ENCODE measurements at places on chromosomes 11 and 22.

DNA sequence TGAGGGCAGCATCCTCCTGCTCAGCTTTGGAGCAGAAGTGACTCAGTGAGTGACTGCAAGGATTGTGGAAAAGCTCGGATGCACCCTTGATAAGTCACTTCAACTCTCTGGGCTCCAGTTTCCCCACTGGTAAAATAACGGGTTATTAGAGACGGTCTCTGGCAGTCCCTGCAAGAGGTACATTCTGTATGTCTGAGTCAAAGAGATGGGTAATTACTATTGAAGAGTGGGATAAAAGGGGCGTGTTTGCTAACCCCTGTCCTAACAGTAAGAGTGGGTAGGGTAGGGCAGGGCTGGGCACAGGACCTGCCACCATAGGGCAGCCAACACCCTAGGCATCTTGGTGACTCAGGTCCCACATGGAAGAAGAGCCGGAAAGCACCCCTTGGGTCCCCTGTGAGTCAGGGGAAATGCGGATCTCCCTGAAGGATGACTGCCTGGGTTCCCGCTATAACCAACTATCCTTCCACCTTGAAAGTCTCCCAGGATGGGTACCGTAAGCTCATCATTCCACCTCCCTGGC lies 7.3 kb upstream of the AHNAK start:
- no peak for DNase-seq

GRCh38 chr11:126992804-126993111 lies 7.8 kb downstream of the KIRREL3 start:
- no peak for DNase-seq

- DNase-seq: no peak
Measured at GRCh38 chr11:75496305-75496752, 29.4 kb downstream of the GDPD5 start.

- no peak for DNase-seq
Measured at GRCh38 chr22:36386900-36387708, 663 bp downstream of the MYH9 start.

DNA sequence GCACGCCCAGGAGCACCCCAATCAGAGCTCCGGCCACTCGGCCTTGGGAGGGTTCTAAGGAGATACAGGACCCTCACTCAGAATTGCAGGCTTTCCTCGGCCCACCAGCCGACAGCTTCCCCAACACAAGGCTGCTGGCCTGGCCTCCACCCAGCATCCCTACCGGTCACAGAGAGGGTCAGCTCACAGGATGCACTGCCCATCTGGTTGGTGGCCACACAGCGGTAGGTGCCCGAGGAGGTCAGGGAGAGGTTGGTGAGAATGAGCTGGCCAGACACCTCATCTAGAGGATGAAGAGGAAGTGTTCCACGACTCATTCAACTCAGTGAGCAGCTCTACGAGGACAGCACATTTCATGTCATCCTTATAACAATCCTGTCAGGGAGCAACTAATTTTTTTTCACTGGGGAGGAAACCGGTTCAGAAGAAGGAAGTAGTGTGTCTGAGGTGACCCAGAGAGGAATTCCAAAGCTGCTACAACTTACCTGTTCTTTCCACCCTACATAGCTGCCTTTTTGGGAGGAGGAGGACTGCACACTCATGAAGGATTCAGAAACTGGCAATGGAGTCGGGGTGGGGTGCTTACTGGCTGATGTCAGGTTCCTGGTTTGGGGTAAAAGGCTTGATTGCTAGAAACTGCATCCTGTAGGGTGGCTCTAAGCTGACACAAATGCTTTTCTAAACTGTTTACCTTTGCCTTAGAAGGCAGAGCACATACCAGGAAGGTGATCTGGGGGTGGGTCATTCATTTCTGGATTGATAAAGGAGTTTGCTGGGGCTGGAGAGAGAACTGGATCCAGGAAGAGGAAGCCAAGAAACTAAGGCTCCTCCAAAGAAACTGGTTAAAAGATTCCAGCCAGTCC lies 3.3 kb downstream of the VSIG2 start:
- DNase-seq: no peak

- no peak for DNase-seq
Measured at GRCh38 chr11:11976481-11977127, 31.8 kb downstream of the DKK3 start.

DNA sequence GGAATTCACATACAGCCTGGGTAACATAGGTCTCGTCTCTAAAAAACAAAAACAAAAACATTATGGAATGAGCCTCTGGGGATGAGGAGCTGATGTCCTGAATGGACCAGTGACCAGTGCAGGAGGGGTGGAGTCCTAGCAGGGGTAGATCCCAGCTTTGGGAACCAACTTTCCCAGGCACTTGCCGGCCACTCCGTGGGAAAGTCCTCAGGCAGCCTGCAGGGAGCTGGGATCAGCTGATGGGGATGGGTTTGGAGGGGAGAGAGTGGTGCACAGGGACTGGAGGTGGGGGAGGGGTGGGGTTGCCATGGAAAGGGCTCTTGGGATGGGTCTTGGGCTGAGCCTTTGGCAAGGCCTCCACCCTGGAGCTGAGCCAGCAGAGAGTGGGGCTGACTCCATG lies 19.1 kb downstream of the MGAT3 start:
- no peak for DNase-seq

DNA sequence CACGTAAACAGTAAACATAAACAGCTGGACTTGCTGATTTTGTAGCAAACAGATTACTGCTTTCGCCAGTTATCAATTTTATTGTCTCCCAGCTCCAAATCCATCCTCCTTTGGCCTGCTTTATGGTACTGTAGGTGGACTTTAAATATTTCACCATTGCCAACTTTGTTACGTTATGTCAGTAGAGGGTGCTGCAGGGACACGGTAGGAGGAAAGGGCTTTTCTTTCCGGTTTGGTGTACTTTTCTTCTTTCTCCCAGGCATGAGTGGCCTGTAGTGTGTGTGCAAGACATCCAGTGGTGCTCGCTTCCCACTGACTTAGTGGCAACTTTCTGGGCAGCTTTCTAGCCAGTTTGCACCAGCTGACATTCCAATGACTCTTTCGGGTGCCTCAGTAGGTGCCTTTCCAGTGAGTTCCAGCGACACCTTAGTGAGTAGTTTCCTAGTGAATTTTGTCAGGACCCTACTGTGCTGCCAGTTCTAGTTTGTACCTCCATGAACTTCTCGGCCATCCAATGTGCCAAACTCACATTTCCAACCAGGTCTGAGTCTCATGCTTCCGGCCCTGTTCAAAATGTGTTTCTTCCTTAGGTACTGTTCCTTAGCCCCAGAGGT lies 267.6 kb upstream of the TENM4 start:
- DNase-seq: peak; percentile 12

DNA sequence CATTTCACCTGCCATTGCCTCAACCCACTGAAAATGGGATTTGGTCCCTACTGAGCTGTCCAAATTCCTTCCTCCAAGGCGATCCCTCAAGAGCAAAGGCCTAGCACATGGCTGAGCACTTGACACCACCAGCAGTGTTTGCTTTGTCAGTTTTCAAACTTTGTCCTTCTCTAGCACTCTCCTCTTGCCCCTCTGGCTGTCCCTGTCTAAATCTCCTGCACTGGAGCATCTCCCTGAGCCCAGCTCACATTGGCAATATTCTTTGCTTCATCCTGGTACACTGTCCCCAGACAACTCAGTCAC lies 66.6 kb upstream of the FTH1 start:
- no peak for DNase-seq

DNA sequence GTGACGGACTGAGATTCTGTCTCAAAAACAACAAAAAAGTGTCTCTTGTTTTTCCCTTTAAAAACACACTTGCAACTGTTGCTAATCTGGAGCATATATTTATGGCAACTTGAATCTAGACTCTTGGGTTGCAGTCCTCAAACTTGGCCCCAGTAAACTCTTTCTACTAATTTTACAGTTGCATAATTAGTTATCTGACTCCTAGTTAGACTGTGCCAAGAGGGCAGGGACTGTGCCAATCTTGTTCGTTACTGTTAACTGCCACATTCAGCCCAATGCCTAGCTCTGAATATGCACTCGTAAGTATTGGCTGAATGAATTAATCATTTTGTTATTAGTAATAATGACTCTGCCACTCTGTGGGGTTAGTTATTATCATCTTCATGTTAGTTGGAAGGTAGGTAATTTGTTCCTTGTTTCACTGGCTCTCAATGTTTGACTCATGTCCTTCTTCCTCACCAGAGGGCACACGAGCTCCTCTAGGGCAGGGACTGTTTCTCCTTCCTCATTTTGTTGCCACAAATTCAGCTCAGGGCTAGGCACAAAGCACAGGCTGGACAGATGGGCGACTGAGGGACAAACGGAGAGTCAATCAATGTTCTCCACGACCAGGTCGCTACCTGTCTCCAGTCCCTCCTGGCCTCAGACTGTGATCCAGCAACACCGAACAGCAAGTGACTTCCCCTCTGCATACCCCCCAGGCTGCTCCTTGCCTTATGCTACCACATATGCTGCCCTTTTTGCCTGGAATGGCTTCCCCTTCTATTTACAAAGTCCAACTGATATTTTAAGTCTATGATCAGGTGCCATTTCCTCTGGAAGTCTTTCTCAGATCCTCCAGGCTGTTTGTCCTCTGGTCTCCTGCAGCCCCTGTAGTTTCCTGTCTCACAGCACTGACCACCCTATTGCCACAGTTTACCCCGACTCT lies 9.0 kb downstream of the CLPB start:
- DNase-seq: no peak

GRCh38 chr11:10410844-10411200 lies 44.2 kb upstream of the AMPD3 start:
- no peak for DNase-seq
